ENCODE measurements at places on chromosomes 5 and 9.

- no peak for DNase-seq
Observed at GRCh38 chr9:14899815-14900193, 10.4 kb downstream of the FREM1 start.

GRCh38 chr9:107739601-107740082, 250.1 kb upstream of the KLF4 start:
- DNase-seq, result no peak

DNA sequence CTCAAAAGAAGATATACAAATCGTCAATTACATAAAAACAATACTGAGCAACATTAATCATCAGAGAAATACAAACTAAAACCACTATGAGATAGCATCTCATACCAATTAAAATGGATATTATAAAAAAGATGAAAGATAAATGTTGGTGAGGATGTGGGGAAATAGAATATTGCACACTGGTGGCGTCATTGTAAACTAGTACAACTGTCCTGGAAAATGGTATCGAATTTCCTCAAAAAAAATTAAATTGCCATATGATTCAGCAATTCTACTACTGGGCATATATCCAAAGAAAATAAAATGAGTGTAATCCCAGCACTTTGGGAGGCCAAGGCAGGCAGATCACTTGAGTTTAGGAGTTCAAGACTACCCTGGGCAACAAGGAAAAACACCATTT, 326.0 kb upstream of the FTMT start:
- DNase-seq, result no peak

- DNase-seq, result no peak
Observed at GRCh38 chr9:19922476-19923118, 133.8 kb upstream of the SLC24A2 start.

- no peak for DNase-seq
Observed at GRCh38 chr5:89286320-89286719, 403.3 kb upstream of the MEF2C start.

DNA sequence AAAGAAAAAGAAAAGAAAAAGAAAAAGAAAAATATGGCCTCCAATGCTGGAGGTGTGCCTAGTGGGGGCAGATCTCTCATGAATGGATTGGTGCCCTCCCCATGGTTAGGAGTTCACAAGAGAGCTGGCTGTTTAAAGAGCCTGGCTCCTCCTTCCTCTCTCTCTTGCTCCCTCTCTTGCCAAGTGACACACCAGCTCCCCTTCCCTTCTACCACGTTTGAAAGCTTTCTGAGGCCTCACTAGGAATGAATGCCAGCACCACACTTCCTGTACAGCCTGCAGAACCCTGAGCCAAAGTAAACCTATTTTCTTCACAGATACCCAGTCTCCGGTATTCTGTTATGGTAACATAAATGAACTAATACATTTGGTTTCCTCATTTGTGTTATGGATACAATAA, 14.4 kb upstream of the GALNT10 start:
- no peak for DNase-seq

- DNase-seq, result peak; percentile 17
Observed at GRCh38 chr5:56814361-56814962, 887 bp upstream of the MAP3K1 start.

GRCh38 chr9:12658531-12659209, 34.5 kb upstream of the TYRP1 start:
- DNase-seq, result no peak

DNA sequence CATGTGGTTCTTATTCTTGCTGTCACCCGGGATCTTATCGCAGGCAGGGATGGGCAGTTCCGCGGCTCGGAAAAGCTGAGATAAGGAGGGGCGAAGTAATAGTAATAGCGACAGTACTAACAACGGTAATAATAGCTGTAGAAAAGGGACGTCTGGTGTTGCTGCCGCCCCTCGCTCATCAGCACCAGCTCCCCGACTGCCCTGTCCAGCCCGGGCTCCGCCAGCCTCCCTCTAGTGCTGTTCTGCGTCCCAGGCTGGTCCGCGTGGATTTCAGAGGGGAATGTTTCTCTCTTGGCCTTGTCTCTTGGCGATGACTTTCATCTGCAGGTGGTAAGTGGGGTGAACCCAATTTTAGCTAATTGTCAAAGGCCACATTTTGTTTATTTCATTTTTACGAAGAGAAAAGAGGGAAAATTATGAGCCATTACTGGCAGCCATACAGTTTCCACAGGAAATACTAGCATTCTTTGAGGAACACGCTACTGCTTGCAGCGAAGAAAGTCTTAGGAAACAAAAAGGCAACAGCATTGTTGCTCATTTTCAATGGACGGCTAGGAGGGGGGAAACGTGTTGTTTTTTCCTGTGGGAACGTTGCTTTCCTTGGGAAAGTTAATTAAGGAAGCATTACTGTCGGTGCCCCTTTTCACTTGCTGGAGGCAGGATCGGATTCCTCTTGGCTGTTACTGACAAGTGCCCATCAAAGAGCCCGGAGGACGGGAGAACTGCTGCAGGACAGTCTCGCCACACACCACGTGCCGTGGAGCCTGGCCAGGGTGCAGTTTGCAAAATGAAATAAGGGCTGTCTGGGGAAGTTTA, 762 bp downstream of the SNCAIP start:
- DNase-seq, result no peak

GRCh38 chr5:26700759-26701384, 337.5 kb downstream of the CDH9 start:
- no peak for DNase-seq

- DNase-seq, result no peak
Observed at GRCh38 chr5:150061538-150061995, 24.8 kb downstream of the CSF1R start.

DNA sequence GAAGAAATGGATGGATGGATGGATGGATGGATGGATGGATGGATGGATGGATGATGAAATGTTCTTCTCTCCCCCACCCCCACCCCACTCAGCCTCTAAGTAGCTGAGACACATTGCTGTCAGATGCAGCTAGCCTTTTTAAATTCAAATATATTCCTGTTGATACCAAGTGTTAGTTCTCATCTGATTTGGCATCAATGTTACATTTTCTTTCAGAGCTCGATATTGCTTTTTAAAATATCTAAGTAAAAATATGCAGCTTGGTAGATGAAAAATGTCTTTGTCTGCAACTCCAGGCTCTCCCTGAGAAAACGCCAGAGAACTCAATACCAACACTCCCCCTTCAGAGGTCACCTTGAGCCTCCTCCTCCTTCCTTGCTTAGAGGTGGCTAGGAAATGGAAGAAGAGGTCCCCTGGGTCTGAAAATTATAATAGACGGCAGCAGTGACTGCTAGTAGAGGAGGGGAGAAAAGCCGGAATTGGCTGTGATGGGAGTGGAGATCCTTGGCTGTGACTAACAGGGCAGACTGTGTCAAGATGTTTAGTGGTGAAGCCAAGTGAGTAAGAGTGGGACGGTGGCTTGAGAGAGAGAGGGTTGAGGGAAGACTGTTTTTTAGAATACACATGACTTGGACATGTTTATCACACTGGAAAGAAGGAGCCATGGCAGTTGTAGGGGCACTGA, 156.0 kb downstream of the ZNF462 start:
- DNase-seq, result no peak

- DNase-seq, result no peak
Observed at GRCh38 chr5:170571875-170572852, 68.3 kb downstream of the KCNIP1 start.

GRCh38 chr5:18098691-18099090, 464.4 kb downstream of the TAF11L14 start:
- DNase-seq, result no peak

DNA sequence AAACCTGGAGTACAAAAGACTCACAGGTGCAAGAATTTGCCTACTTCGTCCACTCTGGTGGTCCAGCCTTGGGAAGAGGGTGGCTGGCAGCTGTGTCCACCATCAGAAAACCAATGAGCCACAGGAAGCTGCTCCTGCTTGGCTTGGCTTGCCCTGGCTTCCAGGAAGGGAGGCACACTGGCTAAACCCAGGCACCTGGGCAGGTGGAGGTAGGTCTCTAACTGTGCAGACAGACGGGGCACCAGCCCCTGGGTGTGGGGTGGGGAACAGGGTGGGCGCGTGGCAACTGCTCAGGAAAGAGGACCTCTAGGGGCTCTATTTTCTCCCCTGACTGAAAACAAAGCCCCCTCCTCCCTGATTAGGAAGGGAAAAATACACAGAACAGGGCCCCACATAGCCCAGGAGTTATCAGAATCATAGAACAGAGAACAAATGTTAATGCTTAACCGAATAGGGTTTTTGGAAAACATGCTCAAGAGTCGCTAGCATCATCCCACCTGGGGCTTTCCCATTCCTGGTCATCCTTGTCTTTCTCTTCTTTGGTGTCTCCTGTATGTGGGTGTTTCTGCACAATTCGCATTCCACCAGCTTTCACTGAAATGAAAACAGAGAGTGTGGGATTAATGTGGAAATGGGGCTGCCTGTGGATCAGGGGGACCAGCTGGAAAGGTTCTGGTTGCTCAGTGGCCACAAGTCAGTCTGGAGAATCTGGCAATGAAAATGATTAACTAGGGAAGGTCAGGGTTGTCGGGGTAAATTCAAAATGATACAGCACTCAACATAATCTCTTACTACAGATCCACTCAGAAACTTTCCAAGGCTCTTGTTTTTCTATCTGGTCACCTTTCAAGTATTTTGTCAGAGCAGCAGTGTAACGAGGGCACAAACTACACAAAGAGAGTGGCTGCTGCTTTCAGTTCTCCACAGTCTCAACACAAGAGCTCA, 13.1 kb downstream of the DAP start:
- DNase-seq, result no peak

DNA sequence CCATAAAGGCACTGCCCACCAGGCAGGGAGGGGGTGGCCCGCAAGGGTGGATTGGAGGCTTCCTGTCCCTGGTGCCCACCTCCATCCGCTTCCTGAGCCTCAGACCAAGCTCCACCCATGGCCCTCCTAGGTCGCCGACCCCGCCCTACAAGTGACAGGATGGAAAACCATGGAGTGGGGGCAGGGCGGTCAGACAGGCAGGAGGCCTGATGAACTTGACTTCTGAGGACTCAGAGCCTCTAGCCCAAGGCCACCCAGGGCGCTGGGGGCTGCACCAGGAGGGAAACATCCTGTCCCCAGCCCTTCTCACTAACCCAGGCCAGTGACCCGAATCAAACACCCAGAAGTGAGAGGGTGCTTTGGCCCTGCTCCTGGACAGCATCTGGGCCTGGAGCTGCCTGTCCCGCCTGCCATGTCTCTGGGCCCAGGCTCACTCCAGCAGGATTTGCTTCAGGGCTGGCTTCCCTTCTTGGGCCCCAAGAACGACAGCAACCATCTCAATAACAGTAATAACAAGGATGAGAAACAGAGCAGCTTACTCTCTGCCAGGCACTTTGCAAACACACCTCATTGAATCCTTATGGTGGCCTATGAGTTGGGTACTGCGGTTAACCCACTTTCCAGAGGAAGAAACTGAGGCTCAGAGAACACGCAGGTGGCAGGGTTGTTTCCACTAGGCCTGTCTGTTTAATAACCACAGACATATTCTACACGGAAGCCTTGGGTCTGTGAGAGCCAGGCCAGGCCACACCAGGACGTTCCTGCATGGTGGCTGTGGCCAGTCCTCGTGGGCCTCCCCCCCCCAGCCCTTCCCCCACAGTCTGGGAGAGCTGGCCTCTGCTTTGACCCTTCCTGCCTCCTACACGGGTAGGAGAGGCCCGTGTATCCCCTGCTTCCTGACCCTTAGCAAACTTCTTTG, 4.4 kb upstream of the ST6GALNAC6 start:
- peak; percentile 30 for DNase-seq

- DNase-seq, result no peak
Observed at GRCh38 chr5:115260248-115260647, 2.4 kb downstream of the PGGT1B start.

DNA sequence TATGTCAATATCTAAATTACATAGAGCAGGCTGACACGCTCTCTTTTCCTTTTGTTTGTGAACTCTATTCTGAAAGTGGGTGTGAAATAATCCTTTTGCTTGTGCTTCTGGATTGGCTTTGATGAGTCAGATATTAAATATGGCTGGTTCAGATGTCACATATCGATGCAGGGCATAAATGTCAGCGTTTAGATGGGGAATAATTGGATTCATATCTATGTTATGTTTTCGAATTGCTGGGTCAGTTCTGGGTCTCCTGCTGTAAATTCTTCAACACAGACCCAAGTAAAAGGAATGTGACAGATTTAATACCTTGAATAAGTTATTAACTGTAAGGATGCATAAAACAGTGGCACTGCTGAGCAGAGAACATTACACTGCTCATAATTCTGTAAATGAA, 118.7 kb upstream of the SNX2 start:
- no peak for DNase-seq

GRCh38 chr5:39422728-39423285, 2.0 kb downstream of the DAB2 start:
- no peak for DNase-seq

GRCh38 chr5:64019746-64020145, 57.5 kb upstream of the HTR1A start:
- DNase-seq, result no peak

GRCh38 chr5:148910686-148911361, 84.4 kb downstream of the ADRB2 start:
- DNase-seq, result no peak

- no peak for DNase-seq
Observed at GRCh38 chr5:68898951-68899471, 194.8 kb upstream of the SLC30A5 start.

DNA sequence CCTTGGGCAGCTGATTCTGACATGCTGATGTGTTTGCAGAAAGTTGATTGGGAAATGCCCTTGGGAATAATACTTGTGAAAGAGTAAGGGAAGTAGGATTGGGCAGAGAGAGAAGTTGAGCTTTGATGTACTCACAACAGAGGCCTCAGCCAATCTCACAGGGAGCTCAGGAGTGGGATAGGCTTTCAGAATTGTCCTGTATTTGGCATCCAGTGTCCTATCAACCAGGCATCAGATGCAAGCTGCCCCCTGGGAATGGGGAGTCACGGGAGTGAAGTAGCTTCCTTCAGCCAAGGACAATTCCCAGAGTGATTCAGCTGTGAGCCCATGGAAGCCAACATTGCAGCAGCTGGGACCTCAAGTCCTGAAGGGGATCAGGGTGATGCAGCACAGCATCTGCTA, 39.6 kb downstream of the DMAC1 start:
- no peak for DNase-seq

- no peak for DNase-seq
Observed at GRCh38 chr9:5958273-5958672, 57.2 kb downstream of the RANBP6 start.

GRCh38 chr5:52657247-52657645, 130.5 kb upstream of the ITGA1 start:
- DNase-seq, result no peak

- DNase-seq, result no peak
Observed at GRCh38 chr5:2651116-2651515, 100.4 kb downstream of the IRX2 start.

DNA sequence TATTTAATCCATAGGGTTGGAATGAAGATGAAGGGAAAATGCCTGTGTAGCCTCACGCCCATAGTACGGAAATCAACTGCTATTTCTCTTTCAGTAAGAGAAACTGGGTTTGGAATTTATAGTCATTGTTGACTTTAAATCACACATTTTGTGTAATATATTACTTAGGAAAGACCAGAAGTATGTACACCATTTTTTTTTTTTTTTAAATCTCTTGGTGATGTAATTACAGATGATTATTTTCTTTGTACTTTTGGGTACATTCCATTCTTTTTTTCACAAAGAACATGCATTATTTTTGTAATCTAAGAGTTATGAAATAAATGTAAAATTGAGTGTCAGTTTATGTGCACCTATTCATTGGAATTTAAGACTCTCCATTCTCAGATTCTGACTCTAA, 45.7 kb downstream of the POC5 start:
- DNase-seq, result no peak

Data from activated gamma-delta T cell (primary cell).